ENCODE measurements at places on chromosomes 4 and X.

DNA sequence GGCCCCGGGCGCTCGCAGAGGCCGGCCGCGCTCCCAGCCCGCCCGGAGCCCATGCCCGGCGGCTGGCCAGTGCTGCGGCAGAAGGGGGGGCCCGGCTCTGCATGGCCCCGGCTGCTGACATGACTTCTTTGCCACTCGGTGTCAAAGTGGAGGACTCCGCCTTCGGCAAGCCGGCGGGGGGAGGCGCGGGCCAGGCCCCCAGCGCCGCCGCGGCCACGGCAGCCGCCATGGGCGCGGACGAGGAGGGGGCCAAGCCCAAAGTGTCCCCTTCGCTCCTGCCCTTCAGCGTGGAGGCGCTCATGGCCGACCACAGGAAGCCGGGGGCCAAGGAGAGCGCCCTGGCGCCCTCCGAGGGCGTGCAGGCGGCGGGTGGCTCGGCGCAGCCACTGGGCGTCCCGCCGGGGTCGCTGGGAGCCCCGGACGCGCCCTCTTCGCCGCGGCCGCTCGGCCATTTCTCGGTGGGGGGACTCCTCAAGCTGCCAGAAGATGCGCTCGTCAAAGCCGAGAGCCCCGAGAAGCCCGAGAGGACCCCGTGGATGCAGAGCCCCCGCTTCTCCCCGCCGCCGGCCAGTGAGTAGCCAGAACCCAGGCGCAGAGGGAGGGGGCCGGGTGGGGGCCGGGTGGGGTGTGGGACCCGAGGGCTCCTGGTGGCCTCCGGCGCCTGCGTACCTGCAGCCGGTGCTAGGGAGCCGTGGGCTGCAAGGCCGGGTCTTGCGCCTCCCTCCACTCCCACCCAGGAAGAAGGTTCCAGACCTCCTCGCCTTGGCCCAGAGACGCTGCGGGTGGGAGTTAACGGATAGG is 534 bp downstream of the MSX1 start:
- no peak for DNase-seq

DNA sequence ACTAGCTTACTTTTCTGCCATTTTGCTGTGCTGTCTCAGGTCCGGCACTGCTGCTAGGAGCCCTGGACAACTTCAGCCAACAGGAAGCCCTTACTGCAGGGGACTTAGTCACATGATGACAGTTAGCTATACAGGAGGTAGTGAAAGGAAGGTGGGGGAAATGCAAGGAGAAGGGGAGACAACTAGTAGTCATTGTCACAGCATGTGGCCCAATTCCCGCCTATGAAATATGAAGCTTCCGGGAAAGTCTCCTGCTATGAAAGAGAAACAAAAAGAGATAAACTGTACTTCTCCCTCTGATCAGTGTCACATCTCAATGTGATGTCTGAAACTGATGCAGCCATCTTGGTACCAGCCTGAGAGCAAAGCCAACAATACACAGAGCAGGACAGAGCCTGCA is 71.6 kb downstream of the AMELX start:
- DNase-seq, result no peak

DNA sequence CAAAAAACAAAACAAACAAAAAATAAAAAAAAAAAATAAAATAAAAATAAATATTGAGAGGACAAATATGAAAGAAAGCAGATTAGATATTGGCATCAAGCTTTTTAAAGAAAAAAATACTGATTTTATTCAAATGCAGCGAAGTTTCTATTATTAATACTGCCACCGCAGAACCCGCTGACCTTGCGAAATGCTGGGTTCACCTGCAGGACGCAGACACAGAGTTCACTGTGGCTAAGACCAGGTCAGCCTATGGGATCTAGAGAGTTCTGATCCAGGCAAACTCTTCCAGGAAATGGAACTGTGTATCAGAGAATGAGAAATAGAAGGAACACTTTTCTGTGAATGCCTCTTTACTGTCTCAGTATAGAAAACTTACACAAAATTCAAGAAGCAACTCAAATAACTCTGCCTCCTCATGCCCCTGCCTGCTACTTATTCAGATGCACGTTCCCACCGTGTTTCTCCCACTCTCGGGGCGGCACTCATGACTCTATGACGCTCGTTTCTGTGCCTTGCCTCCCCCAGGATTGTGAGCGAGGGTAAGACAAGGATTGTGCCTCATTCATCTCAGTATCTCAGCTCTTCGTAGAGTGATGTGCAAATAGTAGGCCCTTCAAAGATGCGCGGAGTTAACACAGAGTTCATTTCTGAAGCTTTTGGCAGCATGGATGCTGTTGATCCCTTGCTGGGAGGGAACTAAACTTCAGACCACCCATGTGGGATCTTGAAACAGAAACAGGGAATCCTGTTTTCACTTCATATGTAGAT is 44.1 kb upstream of the TLR3 start:
- no peak for DNase-seq

DNA sequence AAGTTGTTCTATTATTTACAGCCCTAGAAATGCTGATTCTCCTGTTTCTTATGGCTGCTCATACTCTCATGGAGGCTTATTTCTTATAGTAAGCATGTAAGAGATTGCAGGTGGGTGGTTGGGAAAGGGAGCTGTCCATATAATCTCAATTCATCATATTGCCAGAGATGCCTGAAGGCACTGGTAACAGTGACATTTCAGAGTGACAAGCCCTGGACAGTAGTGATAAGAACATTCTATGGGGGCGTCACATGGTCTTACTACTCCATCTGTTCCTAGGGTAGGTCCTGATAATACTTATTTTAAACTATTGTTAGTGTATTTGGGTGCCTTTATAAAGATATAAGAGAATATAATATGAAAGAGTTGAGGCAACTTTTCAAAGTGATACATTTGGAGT is 171.5 kb downstream of the CFAP299 start:
- no peak for DNase-seq

GRCh38 chr4:124804584-124804983 is 92.1 kb upstream of the ANKRD50 start:
- no peak for DNase-seq

- no peak for DNase-seq
These were observed 310.2 kb upstream of the TBX22 start for GRCh38 chrX:79704325-79704724.

DNA sequence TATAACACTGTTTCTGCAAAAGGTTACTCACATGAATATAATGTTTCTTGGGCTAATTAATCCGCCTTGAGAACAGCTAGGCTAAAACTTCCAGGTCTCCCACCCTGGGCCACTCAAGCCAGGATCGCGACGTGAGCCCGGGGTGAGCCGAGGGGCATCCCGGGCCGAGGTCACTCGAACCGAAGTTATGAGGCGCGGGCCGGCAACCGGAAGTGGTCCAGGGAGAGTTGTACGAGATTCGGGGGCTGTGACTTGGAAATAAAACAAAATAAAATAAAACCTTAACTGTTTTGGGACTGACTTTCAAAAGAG is 317 bp downstream of the CMC4 start:
- DNase-seq, result no peak

DNA sequence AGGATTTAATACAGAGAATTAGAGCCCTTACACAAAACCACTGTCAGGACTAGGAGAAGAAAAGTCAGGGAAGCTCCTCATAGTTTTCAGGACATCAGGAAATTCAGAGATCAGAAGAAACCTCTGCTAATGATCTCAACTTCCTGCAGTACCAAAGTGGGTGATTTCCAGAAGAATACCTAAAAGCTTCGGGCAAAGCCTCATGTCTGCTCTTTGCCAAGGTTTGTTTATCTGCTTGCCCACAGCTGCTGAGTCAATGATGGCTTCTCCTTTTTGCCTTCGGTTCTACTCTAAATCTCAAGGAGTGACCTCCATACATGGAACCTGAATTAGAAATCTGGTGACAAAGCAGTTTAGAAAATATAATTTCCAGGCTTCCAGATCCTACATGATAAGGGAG is 68.4 kb downstream of the USP38 start:
- no peak for DNase-seq

- no peak for DNase-seq
These were observed 9.5 kb upstream of the NAAA start for GRCh38 chr4:75950213-75950815.

GRCh38 chrX:123230798-123231197 is 46.7 kb downstream of the GRIA3 start:
- DNase-seq, result no peak

DNA sequence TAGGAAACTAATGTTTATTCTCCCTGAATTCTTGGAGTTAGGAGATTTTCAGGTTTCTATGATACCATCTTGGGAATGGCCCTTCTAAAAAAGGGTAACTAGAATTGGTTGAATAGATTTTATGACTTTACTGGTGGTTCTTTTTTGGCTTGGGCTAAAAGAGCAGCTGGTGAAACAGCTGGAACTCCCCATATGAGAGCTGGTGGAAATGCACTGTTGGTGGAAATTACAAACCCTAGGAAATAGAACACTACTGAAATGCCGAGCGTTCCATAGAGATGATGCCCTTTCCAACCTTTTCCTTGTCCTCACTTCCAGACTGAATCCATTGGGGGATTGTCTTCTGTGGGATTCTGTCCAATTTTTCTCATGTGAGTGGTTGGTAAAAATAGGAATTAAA is 139.5 kb downstream of the STIM2 start:
- no peak for DNase-seq

DNA sequence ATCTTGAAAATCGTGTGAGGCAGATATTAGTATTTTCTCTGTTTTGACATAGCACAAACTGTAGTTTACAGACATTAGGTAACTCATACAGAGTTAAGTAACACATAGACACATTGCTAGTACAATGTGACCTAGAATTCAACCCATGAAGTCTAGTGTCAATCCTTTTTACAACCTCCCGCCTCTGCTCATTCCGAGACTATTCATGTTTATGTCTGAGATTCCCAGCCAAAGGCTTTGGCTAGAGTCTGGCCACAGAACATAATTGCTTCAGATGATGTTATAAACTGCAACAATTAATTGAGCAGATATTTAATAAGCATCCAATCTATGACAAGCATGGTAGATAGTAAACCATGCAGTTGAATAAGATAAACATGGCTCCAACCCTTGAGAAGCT is 841.0 kb downstream of the STIM2 start:
- DNase-seq, result no peak

- DNase-seq, result no peak
These were observed 3.2 kb downstream of the GSX2 start for GRCh38 chr4:54103190-54103574.
